ENCODE measurements at places on chromosomes 12 and 14. TPM values are rescaled to one million over a fixed set of nuclear protein-coding genes. Genes with fewer than 3 reads are reported as not detected.

Gene KLRK1
- 6.1 TPM for polyA plus RNA-seq

Gene AGAP2
- polyA plus RNA-seq = 3.7 TPM

Gene ASCL1
- not detected for polyA plus RNA-seq

Gene MGST1
- polyA plus RNA-seq = not detected

Gene LARP4
- polyA plus RNA-seq = 32.6 TPM

- no peaks in the 10 kb centered on the region for H3K4me1 ChIP-seq
- no peaks in the 10 kb centered on the region for H3K36me3 ChIP-seq
Measured at GRCh38 chr12:72865921-72866320, 593.8 kb downstream of the TRHDE start.

GRCh38 chr12:45232756-45233372 lies 17.0 kb downstream of the ANO6 start:
- no peaks in the 10 kb centered on the region for H3K36me3 ChIP-seq
- DNase-seq = no peak
- H3K27me3 ChIP-seq = no peaks in the 10 kb centered on the region
- H3K27ac ChIP-seq = no peak overlapping the region
- H3K4me1 ChIP-seq = peaks cover 3% of the 10 kb centered on the region
- H3K4me3 ChIP-seq = no peak overlapping the region

DNA sequence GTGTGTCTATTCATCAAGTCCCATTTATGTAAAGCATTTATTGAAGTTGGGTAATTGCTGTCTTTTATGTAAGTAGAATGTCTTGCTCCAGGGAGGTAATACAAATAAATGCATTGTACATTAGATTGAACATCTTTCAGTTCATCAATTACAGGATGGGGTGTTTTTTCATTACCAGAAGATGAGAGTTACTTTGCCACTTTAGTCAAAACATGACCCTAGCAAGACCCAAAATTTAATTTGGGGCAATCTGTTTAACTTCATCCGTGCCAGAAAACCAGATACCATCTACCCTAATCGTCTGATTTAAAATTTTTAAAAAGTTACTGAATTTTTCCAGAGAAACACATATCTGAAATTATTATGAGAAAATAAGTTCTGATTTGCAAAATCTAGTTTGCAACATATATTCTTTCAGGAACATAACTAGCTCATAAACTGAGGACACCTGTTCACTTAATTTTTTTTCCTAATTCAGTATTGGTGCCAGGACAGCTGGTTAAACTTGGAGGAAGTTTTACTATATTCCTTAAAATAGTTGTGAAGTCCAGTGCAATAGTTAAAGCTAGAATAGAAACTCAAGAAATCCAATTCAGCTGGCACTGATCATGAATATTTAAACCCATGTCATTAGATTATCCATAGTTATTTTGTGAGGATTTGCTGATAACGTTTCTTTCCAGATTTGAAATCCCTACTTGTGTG lies 114.5 kb downstream of the SRGAP1 start:
- H3K36me3 ChIP-seq = no peaks in the 10 kb centered on the region
- H3K4me1 ChIP-seq = no peaks in the 10 kb centered on the region

DNA sequence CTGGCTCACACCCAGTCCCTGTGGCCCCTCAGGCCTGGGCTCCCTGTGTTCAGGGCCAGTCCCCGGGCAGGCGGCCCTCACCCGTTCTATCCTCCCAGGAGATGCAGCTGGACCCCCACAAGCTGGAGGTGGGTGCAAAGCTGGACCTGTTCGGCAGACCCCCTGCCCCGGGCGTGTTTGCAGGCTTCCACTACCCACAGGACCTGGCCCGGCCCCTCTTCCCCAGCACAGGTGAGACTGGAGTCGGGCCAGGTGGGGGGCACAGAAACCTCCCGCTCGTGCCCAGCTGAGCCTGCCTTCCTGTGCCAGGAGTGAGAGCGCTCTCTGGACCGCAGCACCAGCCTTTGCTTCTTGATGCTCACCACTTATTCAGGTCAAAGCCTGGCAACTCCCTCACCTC lies 33.7 kb downstream of the LRCOL1 start:
- no peaks in the 10 kb centered on the region for H3K36me3 ChIP-seq
- no peaks in the 10 kb centered on the region for H3K4me1 ChIP-seq
- no peak overlapping the region for H3K4me3 ChIP-seq
- H3K27ac ChIP-seq = no peak overlapping the region
- no peaks in the 10 kb centered on the region for H3K27me3 ChIP-seq

GRCh38 chr14:105147671-105148603 lies 20.6 kb downstream of the JAG2 start:
- H3K27ac ChIP-seq = no peak overlapping the region
- H3K27me3 ChIP-seq = no peaks in the 10 kb centered on the region
- H3K4me1 ChIP-seq = no peaks in the 10 kb centered on the region
- H3K4me3 ChIP-seq = no peak overlapping the region

GRCh38 chr12:48512855-48513254 lies 12.6 kb upstream of the OR8S1 start:
- DNase-seq = no peak
- H3K36me3 ChIP-seq = no peaks in the 10 kb centered on the region
- peaks cover 9% of the 10 kb centered on the region for H3K27me3 ChIP-seq
- no peak overlapping the region for H3K27ac ChIP-seq

DNA sequence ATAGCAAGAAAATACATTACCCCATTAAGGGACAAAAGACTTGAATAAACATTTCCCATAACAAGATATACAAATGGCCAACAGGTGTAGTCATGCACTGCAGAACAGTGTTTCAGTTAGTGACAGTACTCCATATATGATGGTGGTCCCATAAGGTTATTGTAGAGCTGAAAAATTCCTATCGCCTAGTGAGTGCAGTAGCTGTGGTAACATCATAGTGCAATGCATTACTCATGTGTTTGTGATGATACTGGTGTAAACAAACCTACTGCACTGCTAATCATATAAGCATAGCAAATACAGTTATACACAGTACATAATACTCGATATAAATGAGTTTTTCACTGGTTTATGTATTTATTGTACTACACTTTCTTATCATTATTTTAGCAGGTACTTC lies 168.7 kb downstream of the C12orf75 start:
- H3K4me1 ChIP-seq = no peaks in the 10 kb centered on the region
- no peak overlapping the region for H3K27ac ChIP-seq
- DNase-seq = no peak
- peaks cover 21% of the 10 kb centered on the region for H3K27me3 ChIP-seq

DNA sequence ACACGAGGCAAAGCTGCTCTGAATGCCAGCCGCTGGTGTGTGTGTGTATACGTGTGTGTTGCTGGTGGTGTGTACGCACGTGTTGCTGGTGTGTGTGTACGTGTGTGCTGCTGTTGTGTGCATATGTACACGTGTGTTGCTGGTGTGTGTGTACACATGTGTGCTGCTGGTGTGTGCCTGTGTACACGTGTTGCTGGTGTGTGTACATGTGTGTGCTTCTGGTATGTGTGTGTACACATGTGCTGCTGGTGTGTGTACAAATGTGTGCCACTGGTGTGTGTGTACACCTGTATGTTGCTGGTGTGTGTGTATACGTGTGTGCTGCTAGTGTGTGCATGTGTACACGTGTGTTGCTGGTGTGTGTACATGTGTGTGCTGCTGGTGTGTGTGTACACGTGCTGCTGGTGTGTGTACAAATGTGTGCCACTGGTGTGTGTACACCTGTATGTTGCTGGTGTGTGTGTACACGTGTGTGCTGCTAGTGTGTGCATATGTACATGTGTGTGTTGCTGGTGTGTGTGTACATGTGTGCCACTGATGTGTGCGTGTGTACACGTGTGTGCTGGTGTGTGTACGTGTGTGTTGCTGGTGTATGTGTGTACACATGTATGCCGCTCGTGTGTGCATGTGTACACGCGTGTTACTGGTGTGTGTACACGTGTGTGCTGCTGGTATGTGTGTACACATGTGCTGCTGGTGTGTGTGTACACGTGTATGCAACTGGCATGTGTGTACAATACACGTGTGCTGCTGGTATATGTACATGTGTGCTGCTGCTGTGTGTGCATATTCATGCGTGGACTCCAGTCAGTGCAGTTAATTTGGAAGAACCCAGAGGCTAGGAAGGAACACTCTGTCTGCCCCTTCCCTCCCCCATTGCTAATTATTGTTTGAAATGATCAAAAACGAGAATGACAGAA lies 47.2 kb downstream of the CACNA2D4 start:
- no peak overlapping the region for H3K4me3 ChIP-seq
- peaks cover 5% of the 10 kb centered on the region for H3K4me1 ChIP-seq
- peaks cover 8% of the 10 kb centered on the region for H3K36me3 ChIP-seq
- H3K27me3 ChIP-seq = peaks cover 27% of the 10 kb centered on the region
- DNase-seq = no peak

DNA sequence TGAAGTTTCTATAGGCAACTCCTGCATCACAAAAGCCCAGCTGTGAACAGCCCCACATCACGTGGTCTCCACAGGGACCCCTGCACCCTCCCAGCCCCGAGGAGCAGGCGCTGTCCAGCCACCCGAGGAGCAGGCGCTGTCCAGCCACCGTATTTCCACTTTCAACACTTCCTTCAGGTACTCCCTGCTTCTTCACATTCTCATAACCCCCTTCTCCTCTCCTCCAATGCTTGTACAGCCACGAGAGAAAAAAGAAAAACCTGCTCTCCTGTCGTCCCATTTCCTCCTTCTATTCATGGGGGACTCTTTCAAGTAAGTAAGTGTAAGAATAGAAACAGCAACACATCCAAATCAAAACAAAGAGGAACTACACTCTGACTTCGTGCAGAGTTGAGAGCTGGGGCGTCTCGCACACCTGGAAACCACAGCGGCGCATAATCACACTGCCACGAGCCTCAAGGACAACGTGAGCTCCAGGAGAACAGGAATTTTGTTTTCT lies 11.9 kb downstream of the CDC42BPB start:
- peaks cover 19% of the 10 kb centered on the region for H3K4me1 ChIP-seq
- peak overlapping the region; percentile 89 for H3K4me3 ChIP-seq
- peak overlapping the region; percentile 86 for H3K27ac ChIP-seq
- H3K27me3 ChIP-seq = no peaks in the 10 kb centered on the region

GRCh38 chr14:74292061-74292460 lies 10.7 kb downstream of the ABCD4 start:
- H3K36me3 ChIP-seq = peaks cover 9% of the 10 kb centered on the region
- H3K27me3 ChIP-seq = no peaks in the 10 kb centered on the region
- H3K27ac ChIP-seq = no peak overlapping the region
- H3K4me1 ChIP-seq = peaks cover 5% of the 10 kb centered on the region
- DNase-seq = no peak

DNA sequence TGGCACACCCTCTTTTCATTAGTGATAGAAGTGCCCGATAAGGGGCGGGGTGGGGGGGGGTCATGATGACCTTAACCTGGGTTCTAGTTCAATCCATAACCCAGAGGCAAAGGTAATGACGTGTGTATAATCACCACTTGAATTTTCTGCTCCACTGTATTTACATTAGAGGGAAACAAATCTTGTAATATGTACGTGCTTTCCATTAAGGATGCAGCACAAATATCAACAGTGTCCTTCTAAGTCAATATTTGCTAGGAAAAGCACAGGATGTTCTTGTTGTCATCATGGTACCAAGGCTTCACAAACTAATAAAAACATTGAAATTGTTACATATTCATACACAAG lies 121.2 kb upstream of the SLC38A2 start:
- no peak for DNase-seq
- H3K27me3 ChIP-seq = no peaks in the 10 kb centered on the region
- H3K36me3 ChIP-seq = no peaks in the 10 kb centered on the region
- H3K4me3 ChIP-seq = no peak overlapping the region
- H3K27ac ChIP-seq = no peak overlapping the region
- H3K4me1 ChIP-seq = no peaks in the 10 kb centered on the region

- H3K27ac ChIP-seq = peak overlapping the region; percentile 16
- H3K27me3 ChIP-seq = no peaks in the 10 kb centered on the region
- no peak for DNase-seq
- peaks cover 47% of the 10 kb centered on the region for H3K4me1 ChIP-seq
- H3K4me3 ChIP-seq = peak overlapping the region; percentile 46
Measured at GRCh38 chr14:95523815-95524448, 7.5 kb upstream of the SYNE3 start.

- DNase-seq = no peak
- peaks cover 54% of the 10 kb centered on the region for H3K4me1 ChIP-seq
- H3K4me3 ChIP-seq = no peak overlapping the region
- H3K27ac ChIP-seq = peak overlapping the region; percentile 88
- no peaks in the 10 kb centered on the region for H3K27me3 ChIP-seq
- H3K36me3 ChIP-seq = peaks cover 15% of the 10 kb centered on the region
Measured at GRCh38 chr12:94202245-94203180, 54.1 kb downstream of the PLXNC1 start.

DNA sequence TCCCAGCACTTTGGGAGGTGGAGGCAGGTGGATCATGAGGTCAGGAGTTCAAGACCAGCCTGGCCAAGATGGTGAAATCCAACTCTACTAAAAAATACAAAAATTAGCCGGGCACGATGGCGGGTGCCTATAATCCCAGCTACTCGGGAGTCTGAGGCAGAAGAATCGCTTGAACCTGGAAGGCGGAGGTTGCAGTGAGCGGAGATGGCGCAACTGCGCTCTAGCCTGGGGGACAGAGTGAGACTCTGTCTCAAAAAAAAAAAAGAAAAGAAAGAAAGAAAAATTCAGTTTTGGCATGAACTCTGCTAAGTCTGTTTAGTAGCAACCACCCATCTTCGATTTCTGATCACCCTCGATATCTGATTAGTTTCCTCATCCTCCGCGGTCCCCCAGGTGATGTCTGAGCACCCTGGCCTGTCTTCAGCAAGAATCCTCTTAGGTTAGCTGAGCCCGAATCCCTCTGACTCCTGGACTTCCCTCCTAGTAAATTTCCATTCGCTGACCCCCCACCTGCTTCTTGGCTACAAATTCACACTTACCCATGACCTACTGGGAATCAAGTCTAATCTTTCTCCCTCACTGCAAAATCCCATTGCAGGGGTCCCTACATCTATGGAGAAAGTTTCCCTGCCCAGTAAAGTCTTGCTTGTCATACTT lies 879 bp upstream of the HSPB8 start:
- H3K27ac ChIP-seq = no peak overlapping the region
- no peaks in the 10 kb centered on the region for H3K4me1 ChIP-seq
- H3K4me3 ChIP-seq = no peak overlapping the region
- H3K36me3 ChIP-seq = no peaks in the 10 kb centered on the region
- H3K27me3 ChIP-seq = peaks cover 19% of the 10 kb centered on the region

DNA sequence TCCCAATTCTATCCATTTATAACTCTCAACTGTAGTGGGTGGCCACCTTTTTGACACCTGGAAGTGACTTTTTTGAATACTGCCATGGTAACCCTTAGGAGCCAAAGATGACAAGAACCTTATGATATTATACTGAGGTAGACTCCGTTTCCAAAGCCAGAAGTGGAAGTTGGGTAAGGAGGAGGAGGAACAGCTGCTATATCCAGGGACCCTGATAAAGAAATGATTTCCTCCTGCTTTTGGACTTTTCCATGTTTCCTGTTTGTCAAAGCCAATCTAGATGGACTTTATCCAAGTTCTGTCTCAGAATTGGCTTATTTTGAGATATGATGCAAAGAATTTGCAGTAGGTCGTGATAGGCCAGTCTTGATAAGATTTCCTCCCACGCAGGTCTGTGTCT lies 14.3 kb downstream of the TRIM9 start:
- no peaks in the 10 kb centered on the region for H3K36me3 ChIP-seq
- H3K27me3 ChIP-seq = peaks cover 15% of the 10 kb centered on the region
- DNase-seq = no peak
- H3K4me1 ChIP-seq = no peaks in the 10 kb centered on the region

GRCh38 chr12:51823875-51824565 lies 24.5 kb downstream of the FIGNL2 start:
- H3K36me3 ChIP-seq = no peaks in the 10 kb centered on the region
- no peak for DNase-seq

GRCh38 chr14:96363751-96364336 lies 518 bp downstream of the GSKIP start:
- peak overlapping the region; percentile 91 for H3K4me3 ChIP-seq
- H3K27ac ChIP-seq = peak overlapping the region; percentile 90

GRCh38 chr12:120834489-120835303 lies 69.5 kb downstream of the SPPL3 start:
- H3K4me1 ChIP-seq = peaks cover 37% of the 10 kb centered on the region
- no peaks in the 10 kb centered on the region for H3K36me3 ChIP-seq
- no peak for DNase-seq

GRCh38 chr12:87074781-87075180 lies 818.6 kb upstream of the MGAT4C start:
- H3K4me3 ChIP-seq = no peak overlapping the region
- H3K4me1 ChIP-seq = no peaks in the 10 kb centered on the region
- no peak overlapping the region for H3K27ac ChIP-seq
- H3K36me3 ChIP-seq = no peaks in the 10 kb centered on the region

Measured in naive B cell (primary cell).